Stimulated activated CD8-positive, alpha-beta memory T cell treated with anti-CD3 and anti-CD28 coated beads, Interleukin-7, amount 100 ng/mL, for 1 hour (primary cell): ENCODE measurements at places on chromosomes 5 and 9.
A peak's percentile ranks its signal among the peaks of the same experiment; 100 is the strongest.

GRCh38 chr5:23007236-23007635, 154.1 kb upstream of the CDH12 start:
- no peak for DNase-seq

GRCh38 chr5:1952444-1953099, 69.8 kb upstream of the IRX4 start:
- DNase-seq = no peak

- no peak for DNase-seq
These were observed 382.6 kb upstream of the DAP start for GRCh38 chr5:11143456-11144267.

GRCh38 chr5:132679717-132680380, 6.1 kb downstream of the IL4 start:
- DNase-seq = no peak

GRCh38 chr9:107933097-107933496, 443.5 kb upstream of the KLF4 start:
- DNase-seq = no peak

GRCh38 chr5:56170557-56170956, 62.6 kb downstream of the ANKRD55 start:
- no peak for DNase-seq

- DNase-seq = no peak
These were observed 470.4 kb downstream of the ZSWIM6 start for GRCh38 chr5:61802456-61802855.

- no peak for DNase-seq
These were observed 216.8 kb upstream of the RPS23 start for GRCh38 chr5:82494942-82495341.

DNA sequence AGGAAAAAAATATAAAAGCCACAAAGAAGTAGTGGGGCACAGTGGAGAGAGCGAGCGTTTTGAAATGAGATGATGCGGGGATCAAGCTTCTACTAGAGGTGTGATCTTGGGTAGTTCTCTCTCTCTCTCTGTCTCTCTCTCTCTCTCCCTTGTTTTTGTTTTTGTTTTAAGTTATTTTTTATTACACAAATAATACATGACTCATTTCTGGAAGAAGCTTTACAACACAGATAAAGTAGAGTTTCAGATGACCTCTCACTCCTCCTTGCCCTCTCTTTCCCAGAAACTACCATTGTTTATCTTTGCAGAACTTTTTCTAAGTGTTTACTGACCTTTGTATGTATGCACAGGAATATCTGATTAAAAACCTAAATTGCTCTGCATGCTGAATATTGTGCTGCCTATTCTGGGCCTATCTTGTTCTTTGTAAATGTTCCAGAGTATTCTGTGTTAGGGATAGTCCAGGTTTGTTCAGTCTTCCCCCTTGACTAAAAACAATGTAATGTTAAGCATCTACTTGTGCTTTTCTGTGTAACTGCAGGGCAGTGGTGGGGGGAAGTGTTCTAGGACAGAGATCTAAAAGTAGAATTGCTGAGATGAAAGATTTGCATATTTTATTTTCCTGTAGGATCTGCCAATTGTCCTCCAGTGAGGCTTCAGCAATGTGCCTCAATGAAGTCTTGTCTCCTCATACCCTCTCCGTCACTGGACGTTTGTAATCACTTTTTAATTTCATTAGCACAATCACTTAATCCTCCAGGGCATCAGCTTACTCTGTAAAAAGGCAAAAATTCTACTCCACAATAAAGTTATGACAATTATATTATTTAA, 52.0 kb downstream of the FYB1 start:
- DNase-seq = no peak

DNA sequence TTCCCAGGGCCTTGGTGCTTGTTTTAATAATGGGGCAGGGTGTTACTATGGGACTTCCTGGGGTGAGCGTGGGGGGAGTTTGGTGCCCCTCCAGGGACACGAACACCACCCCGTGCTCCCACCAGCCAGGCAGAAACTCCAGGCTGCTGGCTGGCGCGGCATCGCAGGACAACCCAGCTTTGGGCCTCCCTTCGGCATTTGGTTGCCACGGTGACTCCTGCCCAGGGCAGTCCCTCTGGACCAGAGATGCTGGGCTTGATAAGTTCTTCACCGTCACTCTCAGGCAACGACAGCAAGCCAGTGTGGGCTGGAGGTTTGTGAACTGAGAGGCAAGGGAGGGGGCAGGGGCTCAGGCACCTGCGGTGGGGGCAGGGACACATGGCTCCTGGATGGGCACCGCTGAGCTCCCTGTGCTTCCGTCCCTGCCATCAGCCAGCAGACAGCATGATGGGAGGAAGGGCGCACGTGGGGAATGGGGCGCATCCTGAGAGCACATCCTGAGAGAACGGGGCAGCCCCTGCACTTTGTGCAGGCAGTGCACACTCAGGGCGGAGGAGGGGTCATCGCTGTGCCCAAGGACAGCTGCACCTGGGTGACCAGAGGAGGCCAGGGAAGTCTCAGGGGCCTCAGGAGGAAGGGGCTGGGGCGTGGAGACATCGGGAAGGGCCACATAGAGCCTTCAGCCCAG, 116.4 kb downstream of the RXRA start:
- no peak for DNase-seq

- DNase-seq = no peak
These were observed 64.2 kb upstream of the OLFM1 start for GRCh38 chr9:135023088-135023785.

DNA sequence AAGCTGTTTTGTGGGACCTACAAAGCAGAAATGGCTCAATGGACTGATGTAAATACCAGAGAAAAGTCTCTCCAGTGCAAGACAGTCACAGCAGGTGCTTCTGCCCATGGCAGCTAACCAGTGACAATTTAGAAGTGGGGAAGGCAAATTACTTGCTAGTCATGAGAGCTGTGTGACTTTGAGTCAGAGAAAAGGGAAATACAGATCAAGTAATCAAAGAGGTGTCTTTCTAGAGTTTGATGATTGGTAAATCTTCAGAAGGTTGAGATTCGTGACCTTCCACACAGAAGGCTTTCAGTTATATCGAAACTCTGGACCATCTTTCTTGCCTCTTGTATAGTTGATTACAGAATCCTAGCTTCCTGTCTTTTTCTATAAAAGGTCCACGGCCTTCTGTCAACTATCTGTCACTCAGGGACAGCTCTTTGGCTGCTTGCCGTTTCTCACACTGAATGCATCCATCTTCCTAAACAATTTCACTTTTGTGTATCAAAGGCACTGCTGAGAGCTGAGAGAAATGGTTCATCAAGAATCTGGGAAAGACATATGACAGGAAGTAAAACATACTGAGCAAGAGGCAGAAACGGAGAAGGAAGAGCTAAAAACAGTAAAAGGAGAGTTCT, 993.9 kb upstream of the ACO1 start:
- no peak for DNase-seq

GRCh38 chr5:175275748-175276147, 168.2 kb downstream of the DRD1 start:
- DNase-seq = no peak

- DNase-seq = peak; percentile 33
These were observed 702 bp downstream of the CDC20B start for GRCh38 chr5:55172051-55172899.

DNA sequence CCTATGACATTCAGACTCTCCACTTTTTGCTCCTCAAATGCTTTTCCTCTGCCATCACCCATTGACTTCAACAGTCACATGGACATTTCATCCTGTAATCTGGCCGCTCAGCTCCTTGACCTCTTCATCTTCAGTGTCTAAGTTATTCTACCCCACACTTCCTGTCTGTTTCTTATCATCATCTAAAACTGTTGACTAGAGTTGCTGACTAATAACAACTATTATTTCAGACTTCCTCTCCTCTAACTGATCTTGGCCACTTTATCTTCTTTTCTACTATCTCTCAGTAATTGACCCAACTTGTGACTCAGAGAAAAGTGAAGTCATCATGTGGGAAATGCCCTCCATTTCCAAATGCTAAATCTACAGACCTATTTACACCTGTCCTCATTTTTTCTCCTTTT, 254.7 kb upstream of the TRPC7 start:
- no peak for DNase-seq

- no peak for DNase-seq
These were observed 7.4 kb downstream of the MAP1B start for GRCh38 chr5:72114629-72115028.
